ENCODE measurements at places on chromosomes 6 and 20. TPM values are rescaled to one million over a fixed set of nuclear protein-coding genes. Genes with fewer than 3 reads are reported as not detected.

DNA sequence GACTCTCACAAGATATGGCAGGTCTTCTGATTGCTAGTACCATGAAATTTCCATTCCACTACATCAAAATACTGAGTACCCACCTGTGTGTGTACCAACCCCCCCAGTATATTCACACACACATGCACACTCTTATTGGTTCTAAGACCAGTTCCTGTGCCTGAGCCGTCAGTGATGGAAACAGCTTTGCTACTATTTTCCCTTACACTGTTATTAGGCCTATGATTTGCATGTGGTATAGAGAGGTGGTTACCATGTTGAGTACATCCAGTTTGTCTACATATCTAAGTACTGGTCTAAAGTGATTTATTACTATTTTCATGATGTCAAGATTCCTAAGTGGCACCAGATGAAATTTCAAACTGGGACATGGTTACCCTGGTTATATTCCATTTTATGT is 459.9 kb downstream of the BCKDHB start:
- DNase-seq, result no peak

- no peak for DNase-seq
Observed at GRCh38 chr20:63155266-63156165, 60.4 kb downstream of the YTHDF1 start.

DNA sequence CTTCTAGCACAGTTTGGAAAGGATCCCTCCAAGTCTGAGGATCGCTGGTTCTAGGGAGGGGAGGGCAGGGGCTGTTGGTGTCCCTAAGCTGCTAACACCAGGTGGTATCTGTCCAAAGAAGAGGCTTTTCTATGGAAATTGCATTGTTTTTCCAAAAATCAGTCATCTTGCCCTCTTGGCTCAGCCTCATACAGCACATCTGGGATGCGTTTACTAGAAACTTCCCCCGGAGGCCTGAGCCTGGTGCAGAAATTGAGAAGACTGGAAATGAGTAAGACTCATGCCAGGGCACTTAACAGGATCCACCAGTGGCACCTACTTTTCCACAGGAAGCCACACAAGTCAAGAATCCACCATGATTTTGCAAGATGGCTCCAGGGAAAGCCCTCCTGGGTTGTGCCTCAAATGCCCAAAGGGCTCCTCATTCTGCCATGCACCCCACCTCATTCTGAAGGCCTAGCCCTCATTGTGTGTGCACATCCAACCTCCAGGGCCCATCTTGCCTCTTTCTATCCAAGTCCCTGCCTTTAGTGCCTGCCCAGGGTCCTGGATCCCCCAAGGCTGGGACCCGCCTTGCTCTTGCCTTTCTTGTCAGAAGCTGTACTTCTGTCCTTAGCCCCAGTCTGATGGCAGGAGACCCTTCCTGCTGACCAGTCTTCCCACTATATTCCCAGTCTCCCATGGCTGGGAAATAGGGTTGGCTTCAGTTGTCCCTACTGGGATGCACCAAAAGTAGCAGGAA is 97.6 kb downstream of the MRPL14 start:
- no peak for DNase-seq

- no peak for DNase-seq
Observed at GRCh38 chr6:35363293-35363750, 21.0 kb downstream of the PPARD start.

- no peak for DNase-seq
Observed at GRCh38 chr6:143543435-143543834, 31.9 kb upstream of the FUCA2 start.

- DNase-seq, result no peak
Observed at GRCh38 chr20:6664574-6664973, 102.9 kb upstream of the BMP2 start.

- DNase-seq, result no peak
Observed at GRCh38 chr6:2900221-2900807, 2.8 kb downstream of the SERPINB9 start.

GRCh38 chr6:134247231-134247833 is 70.6 kb downstream of the SGK1 start:
- peak; percentile 62 for DNase-seq

- DNase-seq, result no peak
Observed at GRCh38 chr6:43544461-43544860, 27.6 kb downstream of the POLR1C start.

GRCh38 chr20:40307997-40308396 is 381.0 kb downstream of the MAFB start:
- no peak for DNase-seq

GRCh38 chr6:154086510-154086909 is 47.5 kb downstream of the OPRM1 start:
- DNase-seq, result no peak

The NHLRC1 gene
- total RNA-seq, result 0.37 TPM

The SCRT2 gene
- not detected for total RNA-seq

The STX11 gene
- 26.7 TPM for total RNA-seq

The DYNLRB1 gene
- 52.8 TPM for total RNA-seq

The ADGRG6 gene
- total RNA-seq, result 0.18 TPM

The CALHM5 gene
- total RNA-seq, result not detected

The CUL7 gene
- 11.2 TPM for total RNA-seq

The PCMTD2 gene
- 71.5 TPM for total RNA-seq

The NCOA3 gene
- total RNA-seq, result 58.2 TPM

The XKR7 gene
- not detected for total RNA-seq

The ME1 gene
- total RNA-seq, result not detected

The ADGRF5 gene
- total RNA-seq, result not detected

All from T-helper 17 cell (primary cell).